ENCODE measurements at places on chromosomes 13 and 19. TPM values are rescaled to one million over a fixed set of nuclear protein-coding genes. Genes with fewer than 3 reads are reported as not detected.

IL12RB1 gene
- 1.3 TPM for total RNA-seq

ENOX1 gene
- 11.6 TPM for total RNA-seq

SBK2 gene
- not detected for total RNA-seq

CD37 gene
- total RNA-seq, result 5.6 TPM

HPN gene
- total RNA-seq, result not detected

PPM1N gene
- 3.2 TPM for total RNA-seq

TNPO2 gene
- 89.2 TPM for total RNA-seq

PIBF1 gene
- 13.1 TPM for total RNA-seq

Data from gastroesophageal sphincter (tissue), 4 donors.